ENCODE measurements at places on chromosomes 13 and 19. TPM values are rescaled to one million over a fixed set of nuclear protein-coding genes. Genes with fewer than 3 reads are reported as not detected.
A peak's percentile ranks its signal among the peaks of the same experiment; 100 is the strongest.

DNA sequence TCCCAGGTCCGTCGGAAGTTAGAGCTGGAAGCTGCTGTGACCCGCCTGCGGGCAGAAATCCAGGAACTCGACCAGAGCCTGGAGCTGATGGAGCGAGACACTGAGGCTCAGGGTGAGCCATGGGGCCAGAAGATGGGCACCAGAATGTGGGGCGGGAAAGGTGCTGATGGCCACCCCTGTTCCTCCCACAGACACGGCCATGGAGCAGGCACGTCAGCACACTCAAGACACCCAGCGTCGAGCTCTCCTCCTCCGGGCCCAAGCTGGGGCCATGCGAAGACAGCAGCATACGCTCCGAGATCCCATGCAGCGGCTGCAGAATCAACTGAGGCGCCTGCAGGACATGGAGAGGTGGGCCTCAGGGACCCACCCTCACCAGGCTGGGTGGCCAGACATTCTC, 2.5 kb downstream of the HAUS5 start:
- DNase-seq, result no peak

- no peak for DNase-seq
These were observed 26.1 kb downstream of the PPP5C start for GRCh38 chr19:46372901-46373490.

DNA sequence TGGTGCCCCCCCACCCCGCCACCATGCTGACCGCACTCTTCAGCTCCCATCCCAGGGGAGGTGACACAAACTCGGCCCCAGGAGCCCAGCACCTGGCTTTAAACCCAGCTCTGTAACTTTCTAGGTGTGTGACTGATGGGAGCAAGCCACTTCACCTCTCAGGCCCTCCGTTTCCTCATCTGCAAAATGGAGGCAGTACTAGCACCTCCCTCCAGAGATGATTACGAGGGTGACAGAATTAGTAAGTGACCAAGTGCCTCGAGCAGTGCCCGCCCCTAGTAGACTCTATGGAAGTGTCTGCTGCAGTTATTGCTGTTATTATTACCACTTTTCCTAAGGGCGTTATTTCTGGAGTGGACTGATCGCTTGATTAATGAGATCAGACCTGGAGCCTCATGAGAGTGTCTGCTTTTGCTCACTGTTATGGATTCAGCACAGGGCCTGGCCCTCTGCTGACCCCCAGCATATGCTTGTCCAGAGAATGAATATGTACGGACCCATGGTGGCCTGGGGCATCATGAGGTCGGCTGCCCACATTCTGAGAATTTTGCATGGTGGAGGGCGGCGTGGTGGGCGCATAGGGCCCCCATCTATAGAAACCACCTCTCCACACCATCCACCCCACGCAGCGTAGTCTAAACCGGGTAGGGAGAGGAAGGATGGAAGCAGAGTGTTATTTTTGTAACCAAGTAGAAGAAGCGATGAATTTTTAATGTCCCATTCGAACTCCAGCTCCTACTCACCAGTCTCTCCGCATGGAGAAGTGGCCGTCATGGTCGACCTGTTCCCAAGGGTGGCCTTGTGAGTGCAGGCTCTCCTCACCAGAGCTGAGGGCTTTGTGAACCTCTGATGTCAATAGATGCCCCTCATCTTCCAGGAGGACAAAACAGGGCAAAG, 48.2 kb downstream of the CAPN12 start:
- no peak for DNase-seq

GRCh38 chr19:48867123-48867745, 1.2 kb downstream of the PLEKHA4 start:
- DNase-seq, result no peak

- DNase-seq, result no peak
These were observed 340.0 kb upstream of the SLITRK5 start for GRCh38 chr13:87331178-87331577.

DNA sequence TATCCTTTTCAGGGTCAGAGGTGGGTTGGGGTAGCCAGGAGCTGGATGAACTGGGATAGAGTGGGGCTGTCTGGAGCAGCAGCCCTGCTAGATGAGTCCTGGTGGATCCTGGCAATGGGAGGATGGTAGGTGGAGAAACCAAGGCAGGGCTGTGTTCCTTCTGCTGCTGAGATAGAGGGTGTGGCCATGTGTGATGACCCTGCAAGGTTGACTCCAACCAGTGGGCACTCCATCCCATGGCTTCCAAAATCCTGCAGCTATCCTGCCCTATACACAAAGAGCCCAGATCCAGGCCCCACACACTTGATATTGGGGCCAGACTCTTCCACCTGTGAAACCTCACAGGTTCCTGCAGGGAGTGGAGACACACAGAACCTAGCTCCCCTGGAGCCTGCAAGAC, 2.4 kb upstream of the ZNF446 start:
- DNase-seq, result no peak

DNA sequence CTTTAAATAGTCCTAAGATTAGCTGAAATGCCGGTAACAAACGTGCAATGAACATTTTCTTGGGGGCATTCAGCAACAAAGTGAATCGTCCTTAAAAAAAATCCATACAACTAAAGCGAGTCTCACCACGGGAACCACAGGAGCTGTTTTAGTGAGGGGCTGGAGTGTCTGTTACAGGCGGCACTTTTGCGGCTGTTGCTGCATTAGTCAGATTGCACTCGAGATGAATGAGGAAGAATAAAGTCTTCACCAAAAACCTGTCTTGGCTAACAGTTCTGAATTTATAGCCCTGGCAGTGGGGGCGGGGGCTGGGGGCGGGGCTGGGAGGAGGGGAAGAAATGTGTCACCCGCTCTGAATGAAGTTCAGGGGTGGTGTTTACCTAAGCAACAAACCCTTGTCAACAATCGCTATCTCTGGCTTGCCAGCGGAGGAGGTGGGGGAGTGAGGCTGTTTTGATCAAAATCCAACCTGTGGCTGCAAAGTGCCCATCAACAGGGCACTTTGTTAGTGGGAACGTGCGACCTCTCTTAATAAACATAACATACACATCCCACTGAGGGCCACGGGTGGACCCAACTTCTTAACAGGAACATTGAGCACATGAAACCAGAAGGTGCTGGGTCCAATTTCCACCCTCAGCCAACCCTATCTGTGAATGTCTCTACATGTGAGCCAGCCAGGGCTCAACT, 44.5 kb downstream of the RFX2 start:
- peak; percentile 76 for DNase-seq

ADGRE2 gene
- total RNA-seq, result 0.55 TPM

DNA sequence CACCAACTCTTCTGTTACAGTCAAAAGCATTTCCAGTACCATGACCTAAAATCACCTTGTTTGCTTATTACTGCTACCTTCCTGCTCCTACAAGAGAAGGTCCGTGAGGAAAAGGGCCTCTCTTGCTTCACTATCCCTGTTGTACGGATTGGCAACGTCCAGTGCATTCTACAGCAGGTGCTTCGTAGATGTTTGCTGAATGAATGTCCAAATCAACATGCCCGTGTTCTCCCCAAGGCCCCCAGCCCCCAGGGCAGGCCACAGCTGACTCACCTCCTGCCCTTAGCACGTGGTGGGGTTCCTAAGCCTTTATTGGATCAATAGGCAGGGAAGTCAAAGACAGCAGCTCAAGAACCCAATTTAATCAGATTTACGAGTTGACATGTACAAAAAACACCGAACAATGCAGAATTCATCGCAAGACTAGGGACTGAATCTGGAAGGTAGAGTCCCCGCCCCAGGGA, 5.5 kb upstream of the NAPA start:
- no peak for DNase-seq

ZNF132 gene
- 3.1 TPM for total RNA-seq

DNA sequence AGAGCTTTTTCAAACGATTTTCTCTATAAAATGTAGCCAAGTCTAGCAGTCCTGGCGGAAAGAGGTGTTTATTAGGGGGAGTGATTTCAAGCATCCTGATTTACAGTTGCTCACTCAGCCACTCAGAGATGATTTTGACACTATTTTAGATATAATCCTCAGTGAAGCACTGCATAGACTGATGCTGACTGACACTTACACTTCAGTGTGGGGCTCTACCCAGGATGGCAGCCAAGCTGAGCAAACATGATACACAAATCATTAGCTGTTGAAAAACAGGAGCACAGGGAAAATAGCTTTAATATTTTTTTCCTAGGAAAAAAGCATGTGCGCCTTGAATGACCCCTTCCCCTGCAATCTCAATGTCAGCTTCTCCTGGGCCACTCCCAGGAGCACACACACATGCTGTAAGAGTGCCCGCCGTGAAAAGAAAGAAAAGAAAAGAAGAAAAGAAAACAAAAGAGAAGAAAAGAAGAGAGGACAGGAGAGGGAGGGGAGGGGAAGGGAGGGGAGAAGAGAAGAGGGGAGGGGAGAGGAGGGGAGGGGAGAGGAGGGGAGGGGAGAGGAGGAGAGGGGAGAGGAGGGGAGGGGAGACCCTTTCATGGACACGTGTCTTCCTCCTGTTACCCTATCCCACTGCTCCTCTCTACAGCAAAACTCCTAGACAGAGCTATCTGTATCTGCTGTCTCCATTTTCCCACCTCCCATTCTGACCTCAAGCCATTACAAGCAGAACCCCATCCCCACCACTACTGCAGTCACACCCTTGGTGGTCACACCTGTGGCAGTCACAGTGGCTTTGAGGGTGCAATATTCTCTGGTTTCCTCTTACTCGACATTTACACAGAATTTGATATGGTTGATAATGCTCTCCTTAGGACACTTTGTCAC, 36.4 kb downstream of the RCBTB2 start:
- DNase-seq, result peak; percentile 49

DNA sequence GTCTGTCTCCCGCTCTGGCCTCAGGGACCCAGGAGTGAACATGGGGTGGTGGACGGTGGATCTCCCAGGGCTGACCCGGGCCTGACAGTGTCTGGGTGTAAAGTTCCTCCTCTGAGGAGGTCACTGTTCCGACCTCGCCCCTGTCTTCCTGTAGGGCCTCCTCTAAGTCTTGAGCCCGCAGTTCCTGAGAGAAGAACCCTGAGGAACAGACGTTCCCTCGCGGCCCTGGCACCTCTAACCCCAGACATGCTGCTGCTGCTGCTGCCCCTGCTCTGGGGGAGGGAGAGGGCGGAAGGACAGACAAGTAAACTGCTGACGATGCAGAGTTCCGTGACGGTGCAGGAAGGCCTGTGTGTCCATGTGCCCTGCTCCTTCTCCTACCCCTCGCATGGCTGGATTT, at the start of gene SIGLEC9:
Gene SIGLEC9, plus strand, starts transcription at position 178 of the 400 bp plus-strand sequence. Its CDS starts 69 bp downstream, at position 247.
- DNase-seq, result no peak

All from activated CD4-positive, alpha-beta memory T cell treated with anti-CD3 and anti-CD28 coated beads for 36 hours (primary cell).